Activated T-helper 1 cell treated with anti-CD3 and anti-CD28 coated beads, Interleukin-2, amount 50 U/mL, for 16 hours (primary cell): ENCODE measurements at places on chromosomes 3 and 15.

GRCh38 chr3:27943106-27943505, 221.0 kb upstream of the EOMES start:
- DNase-seq = no peak

- DNase-seq = no peak
Observed at GRCh38 chr3:191290311-191291025, 38.7 kb upstream of the CCDC50 start.

DNA sequence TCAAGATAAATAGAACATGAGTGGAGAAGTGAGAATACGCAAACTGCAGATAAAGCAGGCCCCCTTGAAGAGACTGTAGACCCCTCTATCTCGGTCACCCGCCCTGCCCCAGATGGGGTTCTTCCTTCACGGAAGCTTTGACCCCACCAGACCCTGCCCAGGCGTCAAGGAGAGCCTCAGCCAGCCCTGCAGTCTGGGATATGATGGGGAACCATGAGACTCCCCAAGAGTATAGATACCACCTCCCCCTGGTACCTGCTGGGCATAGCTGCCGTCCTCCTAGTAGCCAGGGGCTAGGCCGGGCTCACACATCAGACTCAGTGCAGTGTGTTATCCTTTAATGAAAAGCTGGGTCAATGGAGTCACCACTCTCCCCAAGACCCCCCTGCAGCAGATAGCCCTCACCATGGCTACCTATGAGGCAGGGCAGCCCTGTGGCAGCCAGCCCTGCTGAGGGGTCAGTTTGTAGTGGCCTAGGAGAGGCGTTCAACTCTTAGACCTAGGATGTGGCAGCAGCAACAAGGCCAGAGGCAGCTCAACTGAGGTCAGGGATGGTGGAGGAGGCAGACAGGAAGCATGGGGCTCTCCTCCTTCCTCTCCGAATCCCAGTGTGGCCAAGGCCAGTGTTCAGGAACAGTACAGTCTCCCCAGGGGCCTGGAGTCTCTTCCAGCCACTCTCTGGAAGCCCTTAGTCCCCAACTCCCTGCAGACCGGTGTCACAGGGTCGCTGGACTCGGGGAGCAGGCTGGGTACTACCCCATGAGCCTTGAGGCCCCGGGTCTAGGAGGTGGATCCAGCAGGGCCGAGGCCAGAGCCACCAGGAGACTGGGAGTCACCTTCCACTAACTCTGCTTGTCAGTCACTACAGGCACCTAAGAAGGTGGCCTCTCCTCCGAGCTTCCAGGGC, 26.1 kb downstream of the PLXNB1 start:
- no peak for DNase-seq

GRCh38 chr3:53730576-53730975, 115.6 kb downstream of the CHDH start:
- DNase-seq = no peak

DNA sequence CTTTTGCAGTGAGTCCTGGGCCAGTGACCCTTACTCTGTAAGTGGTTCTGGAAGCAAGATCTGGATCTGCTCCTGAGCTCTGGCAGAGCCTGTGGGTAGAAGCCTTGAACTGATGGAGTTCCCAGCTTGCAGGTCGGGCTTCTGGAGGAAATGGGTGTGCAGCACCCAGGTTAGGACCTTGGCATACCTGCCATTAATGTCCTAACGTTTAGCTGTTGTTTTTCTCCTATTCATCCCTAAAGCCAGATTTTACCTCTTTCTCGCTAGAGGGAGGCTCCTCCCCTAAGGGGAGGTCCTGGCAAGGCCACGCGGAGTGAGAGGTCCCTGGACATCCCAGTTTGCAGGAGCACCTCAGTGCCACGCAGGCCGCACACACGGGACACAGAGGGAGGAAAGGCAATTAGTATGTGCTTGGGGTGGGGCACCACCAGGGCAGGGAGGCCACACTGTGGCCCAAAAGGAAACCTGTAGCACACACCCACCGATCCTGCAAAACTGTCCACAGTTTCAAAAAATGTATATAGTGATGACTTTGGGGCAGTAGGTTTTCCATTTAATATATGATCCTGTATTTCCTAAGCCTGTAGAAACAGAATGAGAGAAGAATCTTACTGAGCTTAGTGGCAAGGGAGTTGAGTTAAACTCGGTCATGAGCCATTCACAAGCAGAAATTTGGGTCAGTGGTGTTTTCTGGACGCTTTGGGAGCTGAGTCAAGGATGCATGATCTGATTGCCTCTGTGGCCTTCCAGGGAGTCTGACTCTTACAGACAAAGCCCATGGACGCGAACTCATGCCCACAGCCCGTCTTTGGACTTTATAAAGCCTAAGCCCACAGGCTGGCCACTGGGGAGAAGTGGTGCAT, 148.7 kb downstream of the LRRK1 start:
- no peak for DNase-seq

DNA sequence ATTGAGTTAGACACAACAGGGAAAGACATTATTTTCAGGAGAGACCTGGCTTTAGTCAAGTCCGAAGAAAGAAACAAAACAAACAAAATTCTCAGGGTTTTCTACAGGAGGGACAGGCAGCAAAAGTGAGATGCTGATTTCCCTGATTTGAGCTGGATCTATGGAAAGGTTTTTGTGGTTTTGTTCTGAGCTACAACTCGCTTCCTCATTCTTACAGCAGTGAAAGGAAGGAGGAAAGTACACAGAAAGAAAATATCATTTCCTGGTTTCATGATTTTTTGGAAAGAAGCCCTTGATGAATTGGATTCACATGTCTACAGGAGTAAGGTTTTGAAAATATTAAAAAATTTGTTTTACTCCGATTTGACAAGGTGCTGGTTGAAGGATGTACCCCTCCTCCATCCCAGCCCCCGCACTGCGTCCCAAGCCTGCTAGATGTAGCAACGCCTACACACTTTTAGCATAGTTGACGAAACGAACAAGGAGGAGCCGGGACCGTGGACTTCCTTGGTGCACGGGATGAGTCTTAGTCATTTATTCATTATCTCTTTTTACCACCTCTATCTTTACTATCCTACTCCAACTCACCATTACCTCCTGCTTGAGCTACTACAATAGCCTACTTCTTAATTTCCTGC, 10.8 kb downstream of the PRICKLE2 start:
- DNase-seq = no peak

DNA sequence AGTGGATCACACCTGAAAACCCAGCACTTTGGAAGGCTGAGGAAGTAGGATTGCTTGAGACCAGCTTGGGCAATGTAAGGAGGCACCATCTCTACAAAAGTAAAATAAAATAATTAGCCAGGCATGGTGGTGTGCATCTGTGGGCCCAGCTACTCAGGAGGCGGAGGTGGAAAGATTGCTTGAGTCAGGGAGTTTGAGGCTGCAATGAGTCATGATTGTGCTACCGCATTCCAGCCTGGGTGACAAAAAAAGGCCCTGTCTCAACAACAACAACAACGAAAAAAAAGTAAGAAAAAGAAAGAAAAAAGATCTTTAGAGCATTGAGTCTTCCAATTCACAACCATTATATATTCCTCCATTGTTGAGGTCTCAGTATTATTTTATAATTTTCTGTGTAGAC, 192.4 kb upstream of the DPH6 start:
- no peak for DNase-seq

GRCh38 chr3:98564282-98565005, 29.0 kb downstream of the CPOX start:
- DNase-seq = no peak

- no peak for DNase-seq
Observed at GRCh38 chr3:13370609-13371008, 49.5 kb downstream of the NUP210 start.

GRCh38 chr3:4963669-4964570, 15.3 kb upstream of the BHLHE40 start:
- no peak for DNase-seq

GRCh38 chr3:107498646-107499045, 24.1 kb upstream of the BBX start:
- DNase-seq = no peak

DNA sequence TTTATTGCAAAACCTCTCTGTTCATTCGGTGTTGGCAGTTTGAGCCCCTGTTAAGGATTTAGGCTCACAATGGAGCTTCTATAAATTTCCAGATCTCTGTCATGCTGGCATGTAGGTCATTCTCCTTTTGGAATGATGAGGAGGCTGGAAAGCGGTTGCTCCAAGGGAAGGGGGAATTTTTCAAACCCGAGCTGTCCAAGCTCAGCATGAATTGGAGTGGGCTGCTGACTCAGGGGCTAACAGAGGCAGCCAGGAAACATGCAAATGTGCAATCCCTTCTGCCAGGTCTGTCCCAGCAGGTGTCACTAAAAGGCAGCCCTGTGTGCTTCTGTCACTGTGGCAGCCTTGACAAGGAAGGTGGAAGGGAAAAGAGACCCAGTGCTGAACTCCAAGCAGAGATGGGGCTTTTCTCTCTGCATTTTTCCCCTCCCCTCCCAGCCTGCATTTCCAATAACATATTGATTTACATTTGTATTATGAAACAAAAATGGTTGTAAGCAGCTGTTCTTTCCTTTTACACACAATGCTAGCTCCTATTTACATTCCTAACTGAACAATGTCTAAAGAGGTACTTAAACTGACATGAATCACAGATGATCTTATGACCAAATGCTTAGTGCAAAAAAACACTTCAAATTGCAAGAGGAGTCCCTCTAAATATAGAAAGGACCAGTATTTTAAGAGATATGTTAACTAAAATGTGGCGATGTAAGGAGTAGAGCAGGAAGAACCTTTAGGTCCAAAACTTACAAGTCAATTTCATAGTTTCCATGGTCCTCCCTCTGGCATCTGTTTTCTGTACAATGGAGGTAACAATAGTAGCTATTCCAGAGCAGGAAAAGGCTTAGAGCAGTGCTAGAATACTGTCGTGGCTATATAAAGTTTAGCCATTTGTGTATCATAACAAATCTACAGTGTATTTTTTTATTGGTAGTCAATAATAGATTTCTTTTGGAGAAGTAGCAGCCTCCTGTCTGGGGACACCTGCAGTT, 84.5 kb upstream of the ATP10A start:
- no peak for DNase-seq

DNA sequence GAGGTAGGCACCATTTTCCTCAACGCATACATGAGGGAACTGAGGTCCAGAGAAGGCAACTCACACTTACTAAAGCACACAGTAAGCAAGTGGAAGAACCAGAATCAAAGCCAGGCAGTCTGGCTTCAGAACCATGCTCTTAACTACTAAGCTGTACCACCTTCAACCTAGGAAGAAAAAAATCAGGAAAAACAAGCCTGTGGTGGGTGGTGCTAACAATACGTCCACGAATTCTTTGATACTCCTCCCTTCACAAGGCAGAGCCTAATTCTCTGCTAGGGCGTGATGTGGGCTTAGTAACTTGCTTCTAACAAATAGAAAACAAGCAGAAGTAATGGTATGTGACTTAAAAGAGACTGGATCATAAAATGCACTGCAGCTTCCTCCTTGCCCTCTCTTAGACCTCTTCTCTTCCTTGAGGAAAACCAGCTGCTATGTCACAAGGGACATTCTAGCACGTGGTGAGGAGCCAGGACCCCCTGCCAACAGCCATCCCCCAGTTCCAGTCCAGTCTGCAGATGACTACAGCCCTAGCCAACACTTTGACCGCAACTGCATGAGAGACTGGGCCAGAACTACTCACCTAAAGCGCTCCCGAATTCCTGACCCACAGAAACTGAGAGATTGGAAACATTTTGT, 36.9 kb downstream of the HACD2 start:
- DNase-seq = no peak

DNA sequence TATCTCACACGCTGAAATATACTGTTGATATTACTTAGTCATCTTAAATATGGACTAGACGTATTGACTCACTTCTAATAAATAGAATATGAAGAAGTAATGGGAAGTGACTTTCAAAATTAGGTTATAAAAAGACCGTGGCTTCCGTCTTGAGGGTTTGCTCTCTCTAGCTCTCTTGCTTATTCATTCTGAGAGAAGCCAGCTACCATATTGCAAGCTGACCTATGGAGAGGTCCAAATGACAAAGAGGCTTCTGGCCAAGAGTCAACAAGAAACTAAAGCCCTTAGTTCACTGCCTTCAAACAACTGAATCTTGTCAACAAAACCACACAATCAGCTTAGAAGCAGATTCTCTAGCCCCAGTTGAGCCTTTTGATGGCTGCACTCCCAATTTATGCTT, 46.1 kb downstream of the SLC9C1 start:
- no peak for DNase-seq

- DNase-seq = no peak
Observed at GRCh38 chr3:157098823-157099185, 61.1 kb downstream of the CCNL1 start.

GRCh38 chr15:99409560-99409959, 156.2 kb upstream of the MEF2A start:
- DNase-seq = no peak

DNA sequence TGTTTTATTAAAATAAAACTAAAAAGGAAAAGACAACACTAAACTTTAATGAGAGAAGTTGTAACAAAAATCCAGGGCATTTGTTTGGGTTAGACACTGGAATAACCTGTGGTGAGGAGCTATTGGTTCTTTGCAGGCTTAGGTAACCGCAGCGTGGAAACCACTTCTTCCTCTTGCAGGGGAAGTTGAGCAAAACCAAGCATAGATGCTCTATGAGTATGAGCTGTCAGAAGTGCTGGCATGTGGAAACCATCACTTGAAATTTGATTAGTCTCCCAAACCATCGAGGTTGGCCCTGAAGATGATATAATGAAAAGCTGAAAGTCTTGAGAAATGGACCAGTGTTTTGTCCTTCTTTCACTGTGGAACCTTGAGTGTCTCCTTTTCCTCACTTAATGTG, 127.1 kb upstream of the RBMS3 start:
- no peak for DNase-seq

GRCh38 chr15:88124199-88124598, 132.3 kb downstream of the NTRK3 start:
- no peak for DNase-seq

GRCh38 chr15:33807665-33808064, 160.6 kb upstream of the CHRM5 start:
- no peak for DNase-seq

GRCh38 chr3:108208831-108209230, 13.4 kb downstream of the IFT57 start:
- DNase-seq = no peak

- DNase-seq = no peak
Observed at GRCh38 chr15:49135911-49136310, 19.5 kb downstream of the COPS2 start.

- DNase-seq = no peak
Observed at GRCh38 chr3:194053136-194053535, 82.8 kb upstream of the HES1 start.

DNA sequence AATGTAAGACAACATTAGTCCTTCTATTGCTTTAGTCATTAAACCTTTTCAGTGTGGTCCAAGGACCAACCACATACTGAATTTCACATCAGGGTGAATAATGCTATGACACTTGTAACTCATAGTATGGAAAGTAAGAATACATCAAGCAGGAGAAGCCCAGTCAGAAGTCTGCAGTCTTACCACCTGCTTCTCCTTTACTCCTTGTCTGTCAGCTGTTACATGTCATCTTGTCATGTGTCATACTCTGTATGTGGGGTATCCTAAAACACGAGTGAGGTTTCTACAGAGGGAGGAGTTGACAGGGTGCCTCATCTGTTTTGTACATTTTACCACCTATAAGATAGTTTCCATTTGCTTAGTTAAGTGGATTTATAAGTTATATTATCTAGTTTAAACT, 32.8 kb upstream of the EID1 start:
- DNase-seq = no peak
